ENCODE measurements at places on chromosomes 11 and 22. TPM values are rescaled to one million over a fixed set of nuclear protein-coding genes. Genes with fewer than 3 reads are reported as not detected.

WT1 gene
- not detected for total RNA-seq

ARCN1 gene
- total RNA-seq: 110 TPM

KCNJ11 gene
- 8.7 TPM for total RNA-seq

GGTLC2 gene
- not detected for total RNA-seq

SHISA8 gene
- total RNA-seq: 0.27 TPM

SLC37A4 gene
- 19.0 TPM for total RNA-seq

GLYATL1 gene
- total RNA-seq: not detected

GP1BB gene
- 67.7 TPM for total RNA-seq

DEUP1 gene
- not detected for total RNA-seq

TYR gene
- not detected for total RNA-seq

FXYD6 gene
- 1.7 TPM for total RNA-seq

KIAA1671 gene
- total RNA-seq: 10.4 TPM

ABCC8 gene
- total RNA-seq: not detected

PGA4 gene
- 119 TPM for total RNA-seq

RRAS2 gene
- 108 TPM for total RNA-seq

ANKK1 gene
- not detected for total RNA-seq

FAM89B gene
- 116 TPM for total RNA-seq

POU2AF1 gene
- total RNA-seq: not detected

F2 gene
- not detected for total RNA-seq

SMCO4 gene
- 2.2 TPM for total RNA-seq

GNG3 gene
- not detected for total RNA-seq

DDI1 gene
- total RNA-seq: not detected

SPTBN2 gene
- 1.1 TPM for total RNA-seq

OR5A1 gene
- not detected for total RNA-seq

CRYBB2 gene
- not detected for total RNA-seq

PRRG4 gene
- 0.21 TPM for total RNA-seq

MTMR3 gene
- 29.3 TPM for total RNA-seq

SMIM35 gene
- not detected for total RNA-seq

C11orf97 gene
- total RNA-seq: not detected

ME3 gene
- 18.9 TPM for total RNA-seq

CCDC89 gene
- 3.5 TPM for total RNA-seq

All from myocyte (in vitro differentiated cells).